ENCODE measurements at places on chromosomes 5 and 9.

- no peak for DNase-seq
These were observed 16.1 kb downstream of the B4GALT1 start for GRCh38 chr9:33151007-33151557.

DNA sequence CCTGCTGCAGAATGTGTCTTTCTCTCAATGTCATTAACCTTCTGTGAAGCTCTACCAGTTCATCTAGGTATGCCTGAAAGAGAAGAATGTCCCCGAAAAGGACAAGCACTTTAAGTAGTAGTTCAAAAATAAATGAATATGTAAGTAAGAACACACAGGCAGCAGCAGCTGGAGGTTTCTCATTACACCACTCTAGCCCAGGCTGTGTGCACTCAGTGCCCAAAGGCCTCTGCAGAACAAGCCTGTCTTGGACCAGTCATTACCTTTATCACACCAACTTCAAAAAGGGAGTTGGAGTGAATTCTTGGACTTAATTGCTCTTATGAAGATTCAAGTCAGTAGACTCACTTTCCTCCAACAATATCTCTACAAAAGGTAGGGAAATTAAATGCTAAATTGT lies 268.8 kb downstream of the MLLT3 start:
- DNase-seq = no peak

DNA sequence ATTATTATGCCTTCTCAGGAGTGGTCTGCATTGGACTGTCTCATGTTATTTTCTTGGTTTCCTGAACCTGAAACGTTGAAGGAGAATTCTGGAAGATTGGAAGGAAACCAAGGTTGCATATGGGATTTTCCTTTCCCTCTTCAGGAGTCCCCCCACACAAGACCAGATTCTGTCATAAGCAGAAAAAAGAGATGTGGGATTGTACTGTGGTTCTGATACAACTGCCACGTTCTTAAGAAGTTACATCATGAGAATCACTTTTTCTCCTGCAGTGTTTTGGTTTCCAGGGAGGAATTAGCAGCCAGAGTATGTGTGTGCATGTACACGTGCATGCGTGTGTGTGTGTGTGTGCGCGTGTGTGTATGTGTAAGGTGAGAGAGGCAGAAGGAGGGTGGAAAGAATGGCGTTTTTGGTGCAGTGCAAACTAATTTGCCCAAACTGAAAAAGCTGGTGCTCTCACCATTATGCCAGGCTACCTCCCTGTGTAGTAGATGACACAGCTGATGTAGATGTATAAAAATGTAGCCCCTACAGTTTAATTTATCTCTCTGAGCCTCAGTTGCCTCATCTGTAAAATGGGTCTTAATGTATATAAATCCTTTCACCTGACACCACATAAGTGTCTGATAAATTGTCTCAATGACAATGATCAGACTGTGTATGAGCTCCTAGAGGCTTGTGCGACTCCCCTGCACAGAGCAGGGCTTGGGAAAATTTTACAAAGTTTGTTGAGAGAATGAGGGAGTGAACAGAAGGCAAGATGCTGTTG lies 38.6 kb downstream of the RALGPS1 start:
- DNase-seq = no peak

- no peak for DNase-seq
These were observed 99.2 kb downstream of the DAPK1 start for GRCh38 chr9:87596862-87597261.

DNA sequence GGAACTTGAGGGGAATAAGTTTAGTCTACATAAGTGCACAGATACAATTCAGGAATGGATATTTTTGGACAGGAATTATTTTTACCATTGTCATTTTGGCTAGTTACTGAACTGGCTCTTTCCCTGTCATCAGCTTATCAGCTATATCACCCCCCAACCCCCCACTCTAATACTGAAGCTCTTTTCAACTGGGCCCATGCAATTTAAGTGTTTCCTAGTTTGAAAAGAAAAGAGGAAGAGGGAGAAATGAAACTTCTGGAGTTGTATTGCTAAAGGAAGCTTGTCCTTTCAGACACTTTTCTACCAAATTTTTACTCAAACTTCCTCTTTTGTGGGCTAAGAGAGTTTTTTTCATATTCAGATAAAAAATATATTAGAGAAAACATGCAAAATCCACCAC lies 18.5 kb upstream of the TIMD4 start:
- no peak for DNase-seq

DNA sequence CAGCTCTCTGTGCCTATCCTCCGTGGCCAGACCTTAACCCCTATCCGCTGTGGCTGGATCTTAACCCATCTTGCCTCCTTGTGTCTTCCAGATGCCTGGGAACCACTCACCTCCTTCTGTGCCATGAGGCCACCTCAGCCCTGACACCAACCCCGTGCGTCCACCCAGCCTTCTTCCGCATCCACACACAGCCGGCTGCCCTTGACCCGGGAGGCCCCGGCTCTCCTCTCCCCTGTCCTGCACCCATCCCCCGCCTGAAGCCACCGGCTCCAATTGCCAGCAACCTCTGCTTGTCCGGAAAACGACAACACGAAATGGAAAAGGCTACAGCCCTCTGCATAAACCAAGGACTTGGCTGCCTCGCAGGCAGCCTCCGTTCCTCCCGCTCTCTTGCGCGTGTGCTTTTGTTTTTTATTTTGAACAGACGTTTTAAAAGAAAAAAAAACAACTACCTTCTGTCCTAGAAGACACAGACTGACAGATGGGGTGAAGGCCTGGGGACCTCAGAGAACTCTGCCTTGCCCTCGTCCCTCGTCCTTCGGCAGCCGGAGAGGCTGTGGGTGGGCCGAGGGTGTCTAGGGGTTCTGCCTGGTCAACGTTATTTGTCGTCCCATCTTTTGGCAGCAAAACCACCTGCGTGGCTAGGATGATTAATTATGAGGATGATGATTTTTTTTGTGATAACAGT lies 32.5 kb upstream of the HMCN2 start:
- no peak for DNase-seq

- DNase-seq = no peak
These were observed 728.8 kb downstream of the NR2F1-AS1 start for GRCh38 chr5:92852219-92852618.

- no peak for DNase-seq
These were observed 42.3 kb upstream of the VDAC1 start for GRCh38 chr5:134046801-134047686.

GRCh38 chr5:6497262-6497661 lies 48.6 kb downstream of the UBE2QL1 start:
- DNase-seq = no peak

All from activated naive CD4-positive, alpha-beta T cell treated with anti-CD3 and anti-CD28 coated beads, Interleukin-2, amount 50 U/mL, for 16 hours (primary cell).